ENCODE measurements at places on chromosomes 2 and 18.

DNA sequence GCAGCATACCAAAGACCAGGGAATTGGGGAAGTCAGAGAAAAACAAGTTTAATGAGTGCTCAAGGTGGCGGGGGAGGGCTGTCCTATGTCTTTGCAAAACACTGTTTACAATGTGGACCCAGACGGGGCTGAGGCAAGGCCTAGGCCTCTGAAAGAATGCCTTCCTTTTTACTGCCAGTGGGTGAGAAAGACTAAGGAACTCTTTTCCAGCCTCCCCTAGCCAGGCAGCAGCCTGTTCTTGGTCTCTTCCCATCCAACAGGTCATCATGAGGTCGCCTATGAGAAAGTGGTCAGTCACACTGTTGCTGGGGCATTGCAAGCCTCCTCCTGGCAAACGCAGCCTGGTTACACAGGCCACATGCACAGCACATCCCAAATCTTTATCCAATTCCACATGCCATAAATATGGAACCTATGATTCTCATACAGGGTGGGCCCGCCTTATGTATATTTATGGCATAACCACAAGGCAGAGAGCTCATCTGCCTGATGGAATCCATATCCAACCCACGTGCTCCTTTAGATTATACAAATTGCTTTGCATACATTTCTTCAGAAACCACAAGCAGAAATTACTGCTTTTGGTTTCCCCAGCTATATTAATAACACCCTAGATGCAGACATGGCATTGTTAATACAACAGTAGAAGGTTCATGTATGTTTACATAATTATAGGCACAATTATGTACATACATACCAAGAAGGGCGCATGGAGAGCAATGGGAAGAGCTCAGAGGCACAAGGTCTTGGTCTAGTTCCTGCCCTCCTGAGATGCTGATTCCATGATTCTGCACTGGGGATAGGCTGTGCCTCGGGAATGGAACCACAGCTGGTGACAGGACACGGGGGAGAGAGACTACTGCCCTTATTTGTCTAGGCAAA lies 48.6 kb downstream of the NRP2 start:
- no peaks in the 10 kb centered on the region for H3K4me1 ChIP-seq
- peaks cover 16% of the 10 kb centered on the region for H3K36me3 ChIP-seq
- no peak overlapping the region for H3K4me3 ChIP-seq
- H3K27ac ChIP-seq = no peak overlapping the region
- no peaks in the 10 kb centered on the region for H3K27me3 ChIP-seq

- H3K27me3 ChIP-seq = no peaks in the 10 kb centered on the region
- DNase-seq = no peak
- no peak overlapping the region for H3K4me3 ChIP-seq
- H3K27ac ChIP-seq = no peak overlapping the region
- H3K36me3 ChIP-seq = peaks cover 93% of the 10 kb centered on the region
- peaks cover 4% of the 10 kb centered on the region for H3K4me1 ChIP-seq
Observed at GRCh38 chr2:69509011-69509749, 71.9 kb upstream of the NFU1 start.

DNA sequence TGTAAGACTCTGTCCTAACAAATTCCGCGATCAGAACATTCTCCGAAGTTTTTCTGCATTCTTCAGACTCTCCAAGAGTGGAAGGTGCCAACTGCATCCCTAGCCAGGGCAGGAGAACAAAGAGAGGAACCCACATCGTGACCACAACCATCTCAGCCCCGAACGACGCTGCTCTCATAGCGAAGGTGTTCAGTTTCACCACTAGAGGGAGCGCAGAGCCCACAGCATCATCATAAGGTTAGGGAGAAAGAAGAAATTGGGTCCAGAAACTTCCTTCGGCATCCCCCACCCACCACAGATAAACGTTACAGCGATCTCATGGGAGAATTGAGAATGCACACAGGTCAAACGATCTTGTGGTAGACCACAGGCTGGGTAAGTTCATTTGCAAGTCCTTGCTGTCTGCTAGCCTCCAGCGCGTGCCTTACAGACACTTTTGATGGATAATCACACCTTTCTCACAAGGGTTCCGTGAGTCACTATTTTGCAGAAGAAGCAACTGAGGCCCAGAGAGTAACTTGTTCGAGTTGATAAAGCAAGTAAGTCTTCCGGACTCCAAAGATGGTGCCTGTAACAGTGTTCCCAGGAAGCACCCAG lies 53.7 kb upstream of the ARL4C start:
- H3K36me3 ChIP-seq = no peaks in the 10 kb centered on the region
- no peak overlapping the region for H3K4me3 ChIP-seq
- H3K4me1 ChIP-seq = no peaks in the 10 kb centered on the region
- no peaks in the 10 kb centered on the region for H3K27me3 ChIP-seq

DNA sequence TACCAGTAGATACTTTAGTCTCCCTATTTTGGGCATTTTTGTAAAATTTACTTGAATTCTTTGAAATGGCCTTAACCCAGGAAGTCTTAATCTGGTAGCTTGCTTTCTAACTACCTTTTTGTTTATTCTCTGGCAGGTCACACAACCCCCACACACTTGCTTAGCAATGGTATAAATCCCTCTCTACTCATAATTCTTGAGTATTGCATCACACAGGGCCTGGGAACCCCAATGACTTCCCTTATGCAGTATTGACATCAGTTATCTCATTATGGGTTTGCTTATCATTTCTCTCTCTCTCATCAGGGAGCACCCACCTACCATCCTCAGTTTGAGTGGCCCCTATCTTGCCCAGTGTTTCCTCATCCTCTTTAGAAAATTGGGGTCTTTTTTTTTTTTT lies 207.1 kb downstream of the KCNS3 start:
- no peak overlapping the region for H3K4me3 ChIP-seq
- no peak for DNase-seq
- no peaks in the 10 kb centered on the region for H3K27me3 ChIP-seq
- H3K36me3 ChIP-seq = no peaks in the 10 kb centered on the region
- H3K27ac ChIP-seq = no peak overlapping the region

DNA sequence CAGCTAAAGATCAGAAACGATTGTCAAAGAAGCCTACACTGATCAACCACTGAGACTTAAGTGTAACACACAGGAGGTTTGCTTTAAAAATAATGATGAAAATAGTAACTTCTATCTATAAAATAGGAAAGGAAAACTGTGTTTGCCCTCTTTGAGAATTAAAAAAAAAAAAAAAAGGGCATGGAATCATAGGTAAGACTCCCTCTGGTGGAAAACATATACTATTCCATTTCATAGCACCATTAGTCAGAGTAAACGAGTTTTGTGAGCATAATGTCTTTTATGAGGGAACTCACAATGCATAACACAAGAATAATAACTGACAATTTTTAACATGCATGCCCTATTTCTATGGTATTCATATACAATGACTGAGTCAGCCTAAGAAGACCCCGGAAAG lies 36.3 kb downstream of the SLC35F5 start:
- no peaks in the 10 kb centered on the region for H3K27me3 ChIP-seq
- H3K4me1 ChIP-seq = no peaks in the 10 kb centered on the region
- peaks cover 33% of the 10 kb centered on the region for H3K36me3 ChIP-seq
- H3K27ac ChIP-seq = no peak overlapping the region

Data from ascending aorta (tissue), 2 donors.